ENCODE measurements at places on chromosomes 1 and 21.

- no peak for DNase-seq
Observed at GRCh38 chr1:115324649-115325420, 13.2 kb downstream of the NGF start.

DNA sequence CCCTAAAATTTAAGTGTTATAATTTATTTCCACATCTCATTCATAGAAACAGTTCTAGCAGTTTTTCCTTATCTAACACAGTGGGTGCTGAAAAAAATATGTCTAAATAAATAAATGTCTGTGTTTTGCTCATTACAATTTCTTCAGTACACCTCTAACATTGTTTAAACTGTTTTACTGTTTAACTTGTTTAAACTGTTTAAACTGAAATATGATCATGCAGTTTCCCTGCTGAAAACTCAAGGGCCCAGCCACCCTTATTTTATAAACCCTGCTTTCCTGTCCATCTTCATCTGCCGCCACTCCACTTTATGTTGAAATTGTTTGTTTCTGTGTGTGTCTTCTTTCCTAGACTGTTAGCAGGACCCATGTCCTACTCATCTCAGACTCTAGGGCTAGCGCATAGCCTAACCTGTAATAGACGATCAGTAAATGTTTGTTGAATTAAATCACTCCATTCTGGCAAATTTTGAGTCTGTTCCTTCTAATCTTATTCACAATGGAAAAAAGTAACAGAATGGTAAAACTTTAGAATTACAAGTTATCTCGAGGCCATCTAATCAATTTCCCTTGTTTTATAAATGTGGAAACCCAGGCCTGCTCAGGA is 9.4 kb upstream of the PIK3C2B start:
- no peak for DNase-seq

DNA sequence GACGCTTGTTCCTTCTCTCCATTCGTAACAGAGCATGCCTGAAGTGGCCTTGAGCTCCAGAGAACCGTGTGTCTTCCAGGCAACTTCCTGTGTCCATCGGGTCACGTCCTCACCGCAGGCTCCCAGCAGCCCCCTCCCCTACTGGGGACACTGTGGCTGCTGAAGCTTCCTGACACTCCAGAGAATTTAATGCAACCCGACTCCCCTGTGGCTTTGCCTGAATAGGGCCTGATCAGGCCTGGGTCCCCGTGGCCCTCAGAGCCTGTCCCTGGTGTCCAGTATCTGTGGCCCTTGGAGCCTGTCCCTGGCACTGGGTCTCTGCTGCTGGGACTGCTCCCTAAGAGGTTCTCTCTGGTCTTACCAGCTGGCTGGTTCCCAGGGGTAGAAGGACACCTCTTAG is 219.7 kb upstream of the VAMP3 start:
- DNase-seq, result no peak

GRCh38 chr1:75677443-75677842 is 47.1 kb upstream of the ACADM start:
- DNase-seq, result no peak

DNA sequence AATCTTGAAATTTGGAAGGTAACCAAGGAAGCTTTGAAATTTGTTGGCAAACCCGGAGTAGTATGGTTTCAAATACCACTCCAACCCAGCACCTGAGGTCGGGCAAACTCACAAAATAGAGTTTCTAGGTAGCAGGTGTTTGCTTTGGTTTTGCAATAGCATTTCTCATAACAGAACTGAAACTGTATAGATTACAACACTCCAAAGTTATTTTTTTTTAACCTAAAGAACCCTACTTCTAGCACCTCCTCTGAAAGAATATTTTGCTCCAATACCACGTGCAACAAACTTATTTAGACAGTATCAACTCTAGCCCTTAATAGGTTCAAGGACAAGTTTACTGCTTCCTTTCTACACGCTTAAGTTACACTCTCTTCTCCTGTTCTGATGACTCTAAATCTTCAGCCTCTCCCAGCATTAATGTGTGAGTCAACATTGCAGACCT is 178.5 kb upstream of the FMN2 start:
- DNase-seq, result no peak

DNA sequence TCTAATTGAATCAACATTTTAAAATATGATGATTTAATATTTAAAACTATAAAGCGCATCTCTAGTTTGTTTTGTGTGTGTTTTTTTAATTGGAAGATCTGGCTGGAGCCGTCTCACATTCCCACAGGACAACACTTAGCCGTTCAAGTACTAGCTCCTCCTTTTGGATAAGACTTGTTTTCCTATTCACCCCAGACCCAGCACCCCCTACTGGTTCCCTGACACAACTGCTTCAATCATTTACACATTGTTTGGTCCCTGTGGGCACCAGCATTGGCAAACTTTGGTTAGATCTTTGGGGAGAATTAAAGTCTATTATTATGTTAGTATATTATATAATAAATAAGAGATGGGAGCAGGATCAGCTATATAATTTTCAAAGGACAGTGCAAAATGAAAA is 34.5 kb downstream of the TYW3 start:
- peak; percentile 29 for DNase-seq

- no peak for DNase-seq
Observed at GRCh38 chr1:217642455-217642854, 11.3 kb downstream of the SPATA17 start.

DNA sequence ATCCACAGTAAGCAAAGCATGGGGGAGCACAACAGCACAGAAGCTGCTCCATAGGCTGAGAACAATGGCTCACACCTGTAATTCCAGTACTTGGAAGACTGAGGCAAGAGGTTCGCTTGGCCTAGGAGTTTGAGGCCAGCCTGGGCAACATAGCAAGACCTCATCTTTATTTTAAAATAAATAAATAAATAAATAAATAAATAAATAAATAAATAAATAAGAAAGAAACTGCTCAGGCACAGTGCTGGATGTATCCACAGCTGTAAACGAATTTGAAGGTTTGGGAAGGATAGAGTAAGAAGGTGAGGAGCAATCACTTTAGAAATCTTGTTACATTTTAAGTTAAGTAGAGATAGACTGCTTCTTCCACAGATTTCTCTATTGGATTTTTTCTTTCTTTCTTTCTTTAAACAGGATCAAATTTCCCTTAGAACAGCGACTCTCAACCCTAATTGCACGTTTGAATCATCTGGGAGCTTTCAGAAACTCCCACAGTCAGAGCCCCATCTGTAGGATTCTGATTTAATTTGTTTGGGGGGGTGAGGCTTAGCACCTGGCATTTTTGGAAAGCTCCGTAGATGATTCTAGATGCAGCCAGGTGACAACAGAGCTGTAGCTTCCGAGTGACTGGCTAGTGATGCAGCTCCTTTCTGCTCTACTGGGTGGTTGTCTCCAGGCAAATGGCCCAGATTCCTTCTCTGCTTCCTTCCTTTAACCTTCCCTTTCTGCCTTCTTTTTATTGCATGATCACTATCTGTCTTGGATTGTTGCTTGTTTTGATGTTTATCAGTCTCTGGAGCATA is 53.5 kb downstream of the S1PR1 start:
- no peak for DNase-seq

GRCh38 chr1:30756545-30757351 is 826 bp downstream of the LAPTM5 start:
- peak; percentile 66 for DNase-seq

DNA sequence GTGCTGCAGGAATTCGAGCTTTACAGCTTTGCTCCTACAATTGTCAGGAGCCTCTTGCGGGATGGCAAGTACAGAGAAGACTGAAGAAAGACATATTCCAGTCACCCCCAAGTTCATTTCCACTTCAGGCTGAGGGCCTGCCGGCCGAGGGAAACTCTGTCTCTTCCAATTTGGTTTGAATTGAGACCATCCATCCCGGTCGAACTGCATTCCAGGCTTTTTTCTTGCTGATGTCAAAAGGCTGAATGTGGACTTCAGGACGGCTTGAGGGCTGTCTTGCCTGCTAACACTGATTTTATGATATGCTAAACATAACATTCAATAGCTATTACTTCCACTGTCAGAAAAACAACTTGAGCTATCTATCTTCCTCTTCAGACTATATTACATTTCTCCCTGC is 79.8 kb upstream of the PLXNA2 start:
- no peak for DNase-seq

GRCh38 chr1:170321113-170321512 is 175.4 kb downstream of the NTMT2 start:
- no peak for DNase-seq

DNA sequence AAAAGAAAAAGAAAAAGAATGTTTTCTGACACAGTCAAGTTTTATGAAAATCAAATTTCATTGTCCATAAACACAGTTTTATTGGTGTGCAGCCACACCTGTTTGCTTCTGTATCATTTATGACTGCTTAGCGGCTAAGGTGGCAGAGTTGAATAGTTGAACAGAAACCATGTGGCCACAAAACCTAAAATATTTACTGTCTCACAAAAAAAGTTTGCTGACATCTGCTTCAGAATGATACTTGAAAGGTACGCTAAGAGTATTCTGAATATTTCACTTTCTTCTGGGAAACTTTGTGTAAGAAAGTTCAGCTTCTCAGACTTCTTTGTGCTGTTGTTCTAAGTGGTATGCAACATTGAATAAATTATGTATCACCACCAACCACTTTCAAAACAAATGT is 6.2 kb downstream of the KCNK1 start:
- DNase-seq, result no peak

GRCh38 chr1:22527122-22527521 is 36.2 kb upstream of the EPHA8 start:
- DNase-seq, result no peak

GRCh38 chr1:107142666-107143065 is 1.8 kb downstream of the NTNG1 start:
- no peak for DNase-seq

DNA sequence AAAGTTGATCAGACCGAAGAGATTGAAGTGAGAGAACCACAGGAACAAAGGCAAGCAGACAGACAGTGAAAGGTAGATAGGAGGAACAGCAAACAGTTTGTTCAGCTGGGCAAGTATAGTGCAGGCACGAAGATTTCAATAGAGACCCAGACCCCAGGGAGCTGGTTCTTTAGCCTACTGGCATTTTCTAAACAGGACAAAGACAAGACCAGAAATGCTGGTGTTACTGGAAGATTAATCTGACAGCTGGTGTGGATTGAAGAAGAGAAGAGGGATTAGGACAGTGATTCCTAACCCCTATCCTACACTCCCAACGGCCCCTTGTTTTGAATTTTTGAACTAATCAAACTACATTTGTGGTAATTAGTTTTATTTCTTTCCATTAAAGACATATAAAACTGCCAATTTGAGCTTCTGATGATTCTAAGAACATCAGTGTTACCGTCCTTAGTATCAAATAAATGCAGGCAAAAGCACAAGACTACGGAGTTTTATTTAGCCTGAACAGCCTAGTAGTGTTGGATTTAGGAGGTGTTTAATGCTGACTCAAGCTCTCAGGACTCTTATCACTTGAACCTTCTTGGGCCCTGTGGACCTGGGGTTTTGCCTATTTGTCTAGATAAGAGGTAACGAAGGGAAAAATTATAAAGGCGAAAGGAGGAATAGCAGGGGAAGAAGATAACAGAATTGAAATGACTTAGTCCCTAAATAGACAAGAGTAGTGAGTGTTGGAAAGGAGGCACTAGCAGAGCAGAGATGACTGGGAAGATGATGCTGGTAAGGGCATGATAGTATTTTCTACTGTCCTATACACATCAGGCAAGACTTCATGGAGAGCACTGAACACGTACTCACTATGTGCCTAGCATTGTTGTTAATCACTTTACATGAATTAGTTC is 2.0 kb downstream of the NPL start:
- no peak for DNase-seq

- DNase-seq, result no peak
Observed at GRCh38 chr1:192564099-192564498, 11.5 kb upstream of the RGS1 start.

DNA sequence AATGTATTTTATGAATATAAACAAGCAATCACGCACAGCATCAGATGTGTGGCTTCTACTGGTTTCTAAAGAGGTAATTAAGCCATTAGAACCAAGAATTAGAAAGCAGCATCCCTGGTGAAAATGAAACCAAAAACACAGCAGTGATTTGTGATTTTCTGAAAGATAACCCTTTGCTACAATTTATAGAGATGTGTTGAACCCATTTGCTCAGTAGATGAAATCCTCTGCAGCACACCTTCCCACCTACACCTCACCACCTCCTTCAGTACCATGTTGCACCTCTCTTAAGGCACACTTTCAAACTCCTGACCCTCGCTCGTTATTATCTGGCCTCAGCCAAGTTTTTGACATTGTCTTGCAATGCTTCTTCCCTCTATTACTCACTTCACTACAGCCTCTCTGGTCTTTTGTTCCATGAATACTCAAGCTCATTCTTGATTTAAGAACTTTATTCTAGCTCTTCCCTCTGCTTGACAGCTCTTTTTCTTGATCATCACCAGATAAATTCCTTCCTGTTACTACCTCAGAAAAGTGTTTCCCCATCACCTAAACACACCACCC is 38.6 kb downstream of the NSL1 start:
- DNase-seq, result no peak

GRCh38 chr1:208151728-208152598 is 92.2 kb downstream of the PLXNA2 start:
- DNase-seq, result no peak

DNA sequence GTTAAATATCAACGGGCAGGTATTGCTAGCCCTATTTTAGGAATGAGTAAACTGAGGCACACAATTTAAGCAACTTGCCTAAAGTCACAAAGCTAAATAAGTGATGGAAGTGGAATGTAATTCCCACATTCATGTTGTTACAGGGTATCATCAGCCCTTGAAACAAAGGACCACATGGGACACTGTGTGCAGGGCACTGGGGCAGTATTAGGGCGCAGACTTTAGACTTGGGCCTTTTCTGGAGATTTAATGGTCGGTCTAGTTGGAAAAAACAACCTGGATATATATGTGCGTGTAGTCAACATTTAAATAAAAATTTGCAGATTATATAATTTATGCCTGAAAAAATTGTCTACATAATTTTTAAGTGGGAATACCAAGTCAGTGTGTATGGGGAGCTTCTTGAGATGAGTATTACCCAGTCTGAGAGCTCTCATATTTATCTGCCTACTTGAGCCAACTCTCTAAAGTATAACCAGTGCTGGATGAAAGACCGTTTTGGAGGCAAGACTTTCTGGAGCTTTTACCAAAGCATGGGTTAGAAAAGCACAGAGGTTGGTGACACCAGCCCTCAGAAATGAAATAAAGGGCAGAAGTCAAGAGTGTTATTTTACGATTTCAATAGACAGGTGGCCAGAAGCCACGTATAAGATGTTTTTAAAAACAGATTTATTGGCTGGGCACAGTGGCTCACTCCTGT is 1.6 kb downstream of the KDM1A start:
- no peak for DNase-seq

DNA sequence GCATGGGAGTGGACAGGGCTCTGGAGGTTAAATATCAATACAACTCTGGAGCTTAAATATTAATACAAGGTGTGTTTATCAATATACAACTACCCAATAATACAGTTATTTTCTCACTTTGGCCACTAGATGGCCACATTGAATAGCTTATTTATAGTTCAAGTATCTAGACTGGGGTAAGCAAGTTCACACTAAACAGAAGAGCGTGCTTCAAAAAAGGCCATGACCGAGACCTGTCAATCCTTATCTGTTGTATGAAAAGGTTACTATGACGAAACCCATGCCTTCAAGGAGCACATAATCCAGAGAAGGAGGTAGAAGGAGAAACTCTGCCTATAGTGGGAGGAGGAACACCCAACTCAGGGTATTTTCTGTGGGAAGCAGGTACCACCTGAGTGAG is 29.1 kb downstream of the CHML start:
- DNase-seq, result peak; percentile 31

- DNase-seq, result no peak
Observed at GRCh38 chr1:216740331-216740730, 17.1 kb upstream of the ESRRG start.

Data from Calu3 (cell line).